GM23338 (cell line): ENCODE measurements at places on chromosomes 5 and 9. TPM values are rescaled to one million over a fixed set of nuclear protein-coding genes. Genes with fewer than 3 reads are reported as not detected.

GRCh38 chr9:19378164-19378563 is 1.9 kb downstream of the RPS6 start:
- H3K27ac ChIP-seq, result peak overlapping the region; percentile 96
- no peak for DNase-seq
- H3K27me3 ChIP-seq, result no peaks in the 10 kb centered on the region
- H3K36me3 ChIP-seq, result peaks cover 46% of the 10 kb centered on the region
- peak overlapping the region; percentile 97 for H3K4me3 ChIP-seq

GRCh38 chr5:20224046-20224445 is 236.0 kb upstream of the CDH18 start:
- H3K27me3 ChIP-seq, result no peaks in the 10 kb centered on the region
- no peak for DNase-seq
- H3K4me3 ChIP-seq, result no peak overlapping the region
- H3K36me3 ChIP-seq, result no peaks in the 10 kb centered on the region
- no peaks in the 10 kb centered on the region for H3K4me1 ChIP-seq

DNA sequence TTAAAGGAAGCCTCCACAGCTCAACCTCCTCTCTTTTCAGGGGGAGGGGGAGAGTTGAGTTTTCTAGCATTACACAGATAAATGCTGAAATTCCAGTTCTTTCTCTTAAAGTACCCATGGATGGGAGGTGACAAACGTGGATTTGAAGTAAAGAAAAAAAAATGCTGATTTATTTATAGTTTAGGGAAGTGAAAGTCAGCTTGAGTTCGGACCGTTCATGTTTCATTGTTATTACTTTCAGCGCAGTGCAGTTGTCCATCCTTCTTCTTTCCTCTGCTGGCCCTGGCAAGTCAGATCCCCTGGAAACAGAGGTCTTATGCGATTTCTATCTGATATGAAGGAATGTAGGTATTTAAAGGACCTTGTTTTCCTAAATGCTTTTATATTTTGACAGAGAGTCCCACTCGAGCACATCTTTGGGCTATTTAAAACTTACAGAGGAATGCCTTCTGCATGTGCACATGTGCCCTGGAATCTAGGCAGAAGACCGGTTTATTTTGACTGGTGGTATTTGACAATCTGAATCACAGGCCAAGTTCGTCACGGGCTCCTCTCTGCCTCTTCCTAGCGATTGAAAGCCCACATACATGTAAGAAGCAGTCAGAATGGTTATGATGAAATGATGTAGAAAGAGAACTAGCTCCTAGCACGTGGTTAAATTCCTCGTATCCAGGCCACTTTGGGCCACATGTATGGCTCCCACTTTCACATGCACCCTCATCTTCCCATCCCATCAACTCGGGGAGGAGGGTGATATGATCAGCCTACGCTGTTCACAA is 385.2 kb upstream of the KLF4 start:
- DNase-seq, result no peak
- no peak overlapping the region for H3K4me3 ChIP-seq
- H3K36me3 ChIP-seq, result no peaks in the 10 kb centered on the region
- H3K4me1 ChIP-seq, result peaks cover 20% of the 10 kb centered on the region
- H3K27me3 ChIP-seq, result no peaks in the 10 kb centered on the region

GRCh38 chr9:134833294-134833880 is 47.2 kb upstream of the FCN2 start:
- no peak overlapping the region for H3K4me3 ChIP-seq
- H3K27ac ChIP-seq, result no peak overlapping the region
- no peaks in the 10 kb centered on the region for H3K36me3 ChIP-seq
- no peaks in the 10 kb centered on the region for H3K27me3 ChIP-seq

- no peak overlapping the region for H3K4me3 ChIP-seq
- no peak overlapping the region for H3K27ac ChIP-seq
- no peak for DNase-seq
Measured at GRCh38 chr9:78677326-78677725, 380.4 kb downstream of the PSAT1 start.

DNA sequence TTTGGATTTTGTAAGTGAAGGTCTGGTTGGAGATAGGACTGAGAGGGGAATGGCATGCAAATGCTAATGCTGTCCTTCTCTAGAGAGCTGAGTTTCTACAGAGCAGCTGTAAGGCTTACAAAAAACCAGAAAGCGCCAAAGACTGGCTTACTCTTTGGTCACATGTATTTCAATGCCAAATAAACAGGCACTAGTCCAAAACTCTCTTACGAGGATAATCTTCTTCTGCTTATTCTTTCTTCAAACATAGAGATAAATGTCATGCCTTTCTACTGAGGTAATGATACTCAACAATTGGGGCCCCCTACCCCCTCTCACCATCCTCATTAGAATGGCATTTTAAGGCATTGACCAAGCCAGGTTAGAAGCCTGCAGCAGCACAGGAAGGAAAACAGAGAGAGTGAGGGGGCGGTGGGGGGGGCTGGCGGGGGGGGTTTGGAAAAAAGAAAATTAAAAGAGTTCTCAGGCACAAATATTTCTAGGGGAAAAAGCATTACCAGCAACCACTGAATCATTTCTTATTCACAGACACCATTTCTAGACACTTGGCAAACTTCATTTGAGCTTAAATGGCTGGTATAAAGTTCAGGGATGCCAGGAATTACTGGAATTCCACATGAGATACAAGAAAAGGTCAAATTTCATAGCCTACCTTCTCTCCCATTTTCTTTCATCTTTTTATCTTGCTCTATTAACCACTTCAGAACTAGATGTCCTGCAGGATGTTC is 34.0 kb downstream of the PUM3 start:
- DNase-seq, result peak; percentile 82
- H3K4me3 ChIP-seq, result peak overlapping the region; percentile 1; the same call in 1 of the 2 replicates
- peaks cover 27% of the 10 kb centered on the region; the same call in 1 of the 2 replicates for H3K36me3 ChIP-seq

- H3K4me1 ChIP-seq, result peaks cover 7% of the 10 kb centered on the region; the same call in 1 of the 2 replicates
- peaks cover 29% of the 10 kb centered on the region for H3K27me3 ChIP-seq
- no peak overlapping the region for H3K27ac ChIP-seq
- H3K36me3 ChIP-seq, result no peaks in the 10 kb centered on the region; the same call in 1 of the 2 replicates
Measured at GRCh38 chr5:95615164-95615467, 4.8 kb upstream of the GPR150 start.

DNA sequence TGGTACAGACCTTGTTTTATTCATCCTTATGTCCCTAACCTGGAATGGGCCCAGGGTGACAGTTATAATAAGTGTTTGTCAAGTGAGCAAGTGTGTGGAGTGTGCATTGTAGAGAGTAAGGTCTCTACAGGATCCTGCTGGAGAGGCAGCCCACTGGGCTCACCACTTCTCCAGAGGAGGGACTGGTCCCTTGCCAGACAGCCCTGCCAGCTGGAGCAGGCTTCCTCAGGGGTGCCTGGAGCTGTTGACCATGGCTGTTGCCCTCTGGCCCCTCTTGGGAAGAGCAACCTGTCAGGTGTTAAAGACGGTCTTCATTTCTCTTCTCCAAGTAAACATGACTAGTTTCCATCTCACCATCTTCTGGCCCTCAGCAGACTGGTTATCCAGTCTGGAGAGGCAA is 20.0 kb downstream of the IRF1 start:
- H3K27me3 ChIP-seq, result no peaks in the 10 kb centered on the region
- H3K27ac ChIP-seq, result no peak overlapping the region
- H3K36me3 ChIP-seq, result no peaks in the 10 kb centered on the region
- no peak for DNase-seq
- H3K4me3 ChIP-seq, result no peak overlapping the region

DNA sequence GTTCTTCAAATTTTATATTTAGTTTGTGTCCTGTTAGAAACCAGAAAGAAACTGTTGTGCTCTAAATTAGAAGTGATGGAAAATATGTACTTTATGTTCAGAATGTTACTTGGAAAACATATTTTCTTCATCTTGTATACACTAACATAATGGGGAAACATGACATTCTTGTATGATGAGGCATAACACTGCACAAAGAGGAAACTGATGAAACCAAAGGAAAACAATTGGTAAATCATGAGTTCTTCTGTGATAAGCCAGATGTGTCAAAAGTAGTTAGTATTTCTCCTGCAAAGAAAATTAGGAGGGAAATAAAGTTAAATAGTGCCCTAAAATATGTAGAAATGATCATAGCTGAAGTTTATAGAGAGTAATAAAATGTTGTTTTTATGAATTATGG is 111.1 kb upstream of the FBN2 start:
- no peak for DNase-seq
- H3K36me3 ChIP-seq, result no peaks in the 10 kb centered on the region
- no peaks in the 10 kb centered on the region for H3K4me1 ChIP-seq
- no peak overlapping the region for H3K4me3 ChIP-seq

DNA sequence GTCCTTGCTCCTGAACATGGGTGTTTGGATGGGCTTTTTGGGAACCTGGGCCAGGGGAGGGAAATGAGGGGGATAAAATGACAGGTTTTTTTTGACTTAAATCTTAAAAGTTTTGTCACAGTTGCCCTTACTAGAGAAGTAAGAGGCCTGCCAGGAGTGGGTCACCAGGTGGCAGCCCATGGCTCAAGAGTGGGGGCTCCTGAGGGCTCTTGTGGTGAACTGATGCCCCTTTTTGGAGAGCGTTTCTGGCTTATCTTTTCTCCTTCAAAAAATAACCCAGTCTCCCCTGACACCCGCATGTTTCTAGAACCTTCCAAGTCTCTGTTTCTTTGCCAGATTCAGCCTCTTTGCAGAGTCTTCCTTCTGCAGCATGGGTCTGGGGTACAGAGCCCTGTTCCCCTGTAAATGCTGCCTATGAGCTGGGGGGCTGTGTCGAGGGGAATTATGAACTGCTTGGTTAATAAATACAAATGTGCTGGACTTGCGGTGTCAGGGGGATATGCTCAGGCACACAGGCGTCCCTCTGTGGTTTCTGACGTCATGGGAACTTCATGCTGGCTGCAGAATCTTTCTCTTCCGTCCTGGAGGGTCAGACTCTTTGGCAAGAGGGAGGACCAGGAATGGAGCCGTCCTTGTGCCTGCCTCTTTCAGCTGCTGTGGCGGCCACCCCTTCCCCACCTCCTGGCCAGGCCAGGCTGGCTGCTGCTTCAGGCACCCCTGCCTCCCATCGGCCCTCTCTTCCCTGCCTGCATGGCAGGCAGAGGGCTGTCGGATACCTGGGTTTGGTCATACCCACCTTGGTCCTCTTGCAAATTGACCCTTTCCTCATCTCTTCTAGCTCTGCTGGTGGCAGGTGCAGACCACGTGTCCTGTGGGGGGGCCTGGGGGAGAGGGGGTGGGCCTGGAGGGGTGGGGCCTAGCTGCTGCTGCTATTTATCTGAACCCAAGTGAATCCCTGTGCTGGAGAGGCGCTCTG is 30.1 kb downstream of the PTPA start:
- H3K27ac ChIP-seq, result peak overlapping the region; percentile 100
- peak overlapping the region; percentile 57 for H3K4me3 ChIP-seq
- no peak for DNase-seq
- no peaks in the 10 kb centered on the region for H3K27me3 ChIP-seq

DNA sequence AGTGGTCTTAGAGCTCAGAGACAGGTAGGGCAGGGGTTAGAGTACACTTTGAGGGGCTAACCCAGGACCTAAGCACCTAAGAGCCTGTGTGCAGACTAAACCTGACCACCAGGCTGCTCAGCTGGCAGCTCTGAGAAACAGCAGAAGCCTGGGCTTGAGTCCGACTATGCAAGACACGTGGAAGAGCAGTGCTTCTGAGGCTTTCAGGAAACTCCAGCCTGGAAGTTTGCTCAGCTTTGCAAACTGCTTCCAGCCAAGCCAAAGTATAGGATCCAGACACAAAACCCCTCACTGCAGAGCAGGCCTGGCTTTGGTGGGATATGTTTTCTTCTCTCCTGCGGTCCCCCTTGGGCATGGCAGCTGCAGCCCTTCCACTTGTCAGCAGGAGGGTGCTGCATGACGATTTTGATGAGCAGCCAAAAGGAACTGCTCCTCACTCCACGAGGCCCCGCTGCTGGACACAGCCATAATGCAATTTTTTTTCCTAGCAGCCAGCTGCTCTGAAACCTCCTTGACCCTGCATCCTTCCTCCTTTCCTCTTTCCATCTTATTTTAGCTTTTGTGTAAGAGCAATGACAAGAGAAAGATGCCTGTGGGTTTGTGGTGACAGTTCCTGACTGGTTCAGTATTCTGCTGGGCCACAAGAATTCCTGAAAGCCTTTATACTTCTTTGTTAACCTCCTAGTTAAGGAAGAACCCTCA is 123.1 kb downstream of the LIFR start:
- no peaks in the 10 kb centered on the region for H3K36me3 ChIP-seq
- H3K4me1 ChIP-seq, result peaks cover 2% of the 10 kb centered on the region; the same call in 1 of the 2 replicates
- DNase-seq, result no peak
- no peaks in the 10 kb centered on the region for H3K27me3 ChIP-seq

GRCh38 chr9:95105519-95106287 is 211.8 kb downstream of the FANCC start:
- no peaks in the 10 kb centered on the region; the same call in 1 of the 2 replicates for H3K4me1 ChIP-seq
- no peak for DNase-seq
- no peak overlapping the region for H3K4me3 ChIP-seq
- no peaks in the 10 kb centered on the region for H3K27me3 ChIP-seq
- H3K36me3 ChIP-seq, result 0 out of 2 replicates have a peak, but pooled peaks cover 4% of the 10 kb centered on the region
- no peak overlapping the region for H3K27ac ChIP-seq

DNA sequence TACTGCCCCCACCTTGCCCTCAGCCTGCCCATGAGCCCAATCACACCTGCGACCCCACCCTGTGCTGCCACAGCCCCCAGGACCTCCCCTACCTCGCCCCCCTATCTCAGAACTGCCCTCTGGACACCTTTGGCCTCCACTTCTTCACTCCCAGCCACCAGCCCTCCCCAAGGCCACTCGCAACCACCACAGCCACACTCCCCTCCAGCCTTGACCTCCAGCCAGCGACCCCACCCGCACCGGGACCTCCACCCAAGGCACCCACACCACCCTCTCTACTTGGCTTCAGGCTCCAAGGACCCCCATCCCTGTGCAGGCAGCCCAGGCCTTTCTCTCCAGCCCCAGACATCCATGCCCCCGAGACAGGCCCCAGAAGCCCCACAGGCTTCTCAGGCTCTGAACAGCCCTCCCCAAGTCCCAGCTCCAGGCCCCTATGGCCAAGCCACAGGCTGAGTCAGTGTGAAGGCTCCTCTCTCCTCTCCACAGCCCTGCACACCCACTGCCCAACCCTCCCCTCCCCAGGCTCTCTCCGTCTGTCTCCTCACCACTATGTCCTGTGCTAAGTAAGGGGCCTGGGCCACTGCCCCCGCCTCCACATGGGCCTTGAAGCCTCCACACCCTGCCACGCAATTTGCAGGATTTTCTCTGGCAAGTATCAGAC is 2.0 kb downstream of the AK1 start:
- 0 out of 2 replicates have a peak, but pooled peaks cover 6% of the 10 kb centered on the region for H3K27me3 ChIP-seq
- no peak overlapping the region for H3K27ac ChIP-seq
- H3K4me3 ChIP-seq, result no peak overlapping the region
- no peak for DNase-seq
- peaks cover 5% of the 10 kb centered on the region for H3K4me1 ChIP-seq

DNA sequence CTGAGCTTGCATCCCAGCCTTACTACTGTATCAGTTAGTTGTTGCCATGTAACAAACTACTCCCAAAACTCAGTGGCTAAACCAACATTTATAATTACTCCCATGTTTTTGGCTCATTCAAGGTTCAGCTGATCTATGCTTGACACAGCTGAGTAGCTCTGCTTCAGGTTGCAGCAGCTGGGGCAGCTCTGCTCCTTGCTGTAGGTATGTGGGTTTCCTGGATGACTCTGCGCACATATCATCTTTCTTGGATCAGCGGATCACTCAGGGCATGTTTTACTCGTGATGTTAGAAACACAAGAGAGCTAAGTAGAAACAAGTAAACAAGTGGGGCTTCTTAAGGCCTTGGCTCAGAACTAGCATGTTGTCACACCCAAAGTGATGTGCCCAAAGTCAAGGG is 15.1 kb downstream of the TEK start:
- no peak overlapping the region for H3K4me3 ChIP-seq
- no peaks in the 10 kb centered on the region for H3K27me3 ChIP-seq
- no peak overlapping the region for H3K27ac ChIP-seq

TRPM3 gene
- total RNA-seq, result 6.0 and 8.2 TPM in 2 replicates

FOXD4L3 gene
- total RNA-seq, result not detected in 2 replicates

KIF24 gene
- 4.4 and 4.7 TPM in 2 replicates for total RNA-seq

CARD9 gene
- total RNA-seq, result 0.49 and 1.1 TPM in 2 replicates

SH3GL2 gene
- total RNA-seq, result 7.0 and 8.6 TPM in 2 replicates

ZBTB34 gene
- total RNA-seq, result 21.9 and 23.7 TPM in 2 replicates

TMEM232 gene
- 1.3 and 4.4 TPM in 2 replicates for total RNA-seq

ANKRD18A gene
- 2.4 and 2.7 TPM in 2 replicates for total RNA-seq

TJP2 gene
- 176 and 234 TPM in 2 replicates for total RNA-seq

PCDH12 gene
- 0.12 and 0.14 TPM in 2 replicates for total RNA-seq

C5orf58 gene
- total RNA-seq, result 1.0 TPM in 1 of 2 replicates, not detected in the other
